ENCODE measurements at places on chromosomes 6 and 20.

DNA sequence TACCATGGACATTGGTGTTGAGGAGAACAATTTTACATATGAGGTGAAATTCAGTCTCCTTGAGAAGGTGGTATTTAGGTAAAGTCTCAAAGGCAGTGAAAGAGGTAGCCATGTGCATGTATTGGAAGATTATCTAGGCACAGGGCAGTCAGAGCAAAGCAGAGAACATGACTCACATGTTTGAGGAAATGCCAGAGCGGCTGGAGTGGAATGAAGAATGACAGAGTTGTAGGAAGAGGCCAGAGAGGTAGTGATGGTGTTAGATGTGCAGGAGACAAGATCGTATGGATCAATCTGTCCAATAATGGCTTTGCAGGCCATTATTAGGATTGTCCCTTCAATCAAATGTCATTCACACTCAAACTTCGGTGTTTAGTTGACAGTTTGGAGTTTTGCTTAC lies 449.4 kb upstream of the PTCHD4 start:
- peak; percentile 71 for ATAC-seq

- ATAC-seq, result no peak
Measured at GRCh38 chr6:3293271-3294155, 34.8 kb downstream of the PSMG4 start.

DNA sequence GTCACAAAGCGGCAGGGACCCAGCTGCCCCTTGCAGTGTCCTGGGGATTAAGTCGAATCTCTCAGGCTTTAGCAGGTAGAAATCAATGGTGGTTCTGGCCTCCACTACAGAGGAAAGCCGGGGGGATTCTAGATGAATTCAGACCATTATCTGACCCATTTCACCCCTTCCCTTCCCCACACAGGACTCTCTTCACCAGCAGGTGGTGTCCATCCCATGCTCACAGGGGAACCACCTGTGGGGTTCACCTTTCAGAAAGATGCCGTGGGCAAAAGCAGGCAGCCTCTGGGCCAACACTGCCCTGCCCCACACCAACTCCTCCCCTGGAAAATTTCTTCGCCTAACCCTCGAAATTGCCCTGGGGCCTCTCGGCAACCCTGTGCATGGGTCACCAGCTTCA lies 123.8 kb upstream of the GGTLC1 start:
- no peak for ATAC-seq

DNA sequence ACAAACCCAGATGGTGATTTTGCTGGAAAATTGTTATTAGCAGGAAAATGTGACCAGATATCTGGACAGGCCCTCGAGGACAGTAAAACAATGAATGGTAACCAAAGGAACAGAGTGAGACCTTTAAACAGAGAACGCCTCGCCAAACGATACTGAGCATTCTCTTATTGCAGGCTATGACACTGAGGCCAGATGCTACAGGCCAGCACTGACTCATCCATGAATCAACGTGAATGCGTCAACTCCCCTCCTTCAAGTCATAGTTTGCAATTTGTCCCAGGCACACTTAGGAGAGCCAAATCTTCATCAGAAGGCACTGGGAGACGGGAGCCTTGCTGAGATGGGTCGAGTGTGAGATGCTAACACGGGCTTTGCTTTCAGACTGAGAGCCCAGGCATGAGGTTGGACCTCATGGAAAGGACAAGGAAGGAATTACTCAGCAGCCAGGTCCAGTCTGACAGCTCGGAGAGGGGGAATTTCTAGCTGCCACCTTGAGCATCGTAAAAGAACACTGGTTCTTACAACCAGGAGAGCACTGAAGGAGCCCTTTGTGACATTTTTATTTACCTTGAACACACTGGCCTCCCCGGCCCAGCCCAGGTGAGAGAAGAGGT lies 60.7 kb downstream of the BMP7 start:
- ATAC-seq, result peak; percentile 95

DNA sequence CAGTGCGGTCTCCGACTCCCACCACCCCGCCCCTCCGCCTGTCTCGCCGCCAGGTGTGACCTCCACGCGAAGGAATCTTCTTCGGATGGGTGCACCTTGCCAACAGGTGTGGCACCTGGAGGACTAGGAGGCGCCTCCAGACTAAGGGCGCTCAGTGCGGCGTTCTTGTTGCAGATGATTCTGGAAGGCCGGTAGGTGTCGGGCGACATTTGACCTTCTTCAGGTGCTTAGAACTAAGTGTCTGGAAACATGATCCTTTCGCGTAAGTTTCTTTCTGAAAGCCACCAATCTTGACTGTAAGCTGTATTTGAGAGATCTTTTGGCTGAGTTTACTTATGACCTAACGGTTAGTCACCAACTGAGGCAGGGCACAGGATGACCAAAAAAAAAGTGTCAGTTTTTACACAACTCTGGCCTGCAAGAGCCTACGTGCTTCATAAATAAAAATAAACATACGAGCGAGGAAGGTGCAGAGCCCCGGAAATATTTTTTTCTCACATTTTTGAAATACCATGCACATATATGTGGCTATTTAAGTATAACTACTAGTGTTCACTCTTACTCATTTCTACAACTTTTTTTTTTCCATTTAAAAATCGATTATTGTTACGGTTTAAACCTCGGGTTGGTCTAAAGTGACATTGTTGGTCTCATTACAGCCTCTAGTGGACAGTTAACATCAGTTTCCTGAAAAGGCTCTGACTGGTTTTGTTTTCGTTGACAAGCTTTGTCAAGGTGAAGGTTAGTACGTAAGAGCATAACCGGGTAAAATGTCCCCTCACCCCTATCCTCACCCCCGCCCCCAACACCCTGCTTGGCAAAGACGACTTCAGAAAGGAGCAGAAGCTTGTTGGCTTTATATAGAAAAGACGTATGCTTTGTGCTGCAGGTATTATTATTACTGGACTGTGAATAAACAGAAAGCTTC lies 1.6 kb upstream of the ATXN1 start:
- peak; percentile 36 for ATAC-seq

DNA sequence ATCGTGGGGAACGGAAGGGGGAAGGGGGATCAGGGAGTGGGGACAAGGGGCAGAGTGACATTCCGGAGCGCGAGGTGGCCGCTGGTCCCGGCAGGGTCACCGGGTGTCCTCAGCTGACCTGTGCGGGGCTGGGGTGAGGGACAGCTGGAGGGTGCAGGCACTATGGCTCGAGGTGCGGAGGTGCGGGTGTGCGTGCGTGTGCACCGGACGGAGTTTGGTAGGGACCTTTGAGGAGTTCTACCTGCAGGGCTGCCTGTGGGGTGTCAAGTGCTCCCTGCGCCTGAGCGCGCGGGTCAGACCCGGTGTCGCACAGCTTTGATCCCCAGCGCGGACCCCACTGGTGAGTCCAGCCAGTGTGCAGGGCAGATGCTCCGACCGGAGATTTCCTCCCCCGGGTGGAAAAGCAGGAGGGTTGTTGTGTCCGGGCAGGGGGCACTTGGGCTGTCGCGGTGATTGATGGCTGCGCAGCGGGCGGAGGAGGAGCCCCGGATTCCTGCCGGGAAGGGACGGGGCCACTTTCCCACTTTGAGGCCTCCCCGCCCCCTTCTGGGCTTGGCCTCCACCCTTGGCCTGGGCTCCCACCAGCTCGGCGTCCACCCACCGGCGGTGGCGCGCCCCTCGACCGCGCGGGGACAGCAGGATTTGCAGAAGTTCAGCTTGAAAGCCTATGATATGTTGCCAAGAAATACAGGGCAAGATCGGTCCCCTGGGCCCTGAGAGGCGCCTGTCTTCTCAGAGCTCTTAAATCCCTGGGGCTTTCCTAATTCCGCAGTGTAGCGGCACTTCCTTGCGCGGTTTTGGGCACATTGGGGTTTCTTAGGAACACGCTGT lies 658 bp downstream of the RIN2 start:
- peak; percentile 38 for ATAC-seq

DNA sequence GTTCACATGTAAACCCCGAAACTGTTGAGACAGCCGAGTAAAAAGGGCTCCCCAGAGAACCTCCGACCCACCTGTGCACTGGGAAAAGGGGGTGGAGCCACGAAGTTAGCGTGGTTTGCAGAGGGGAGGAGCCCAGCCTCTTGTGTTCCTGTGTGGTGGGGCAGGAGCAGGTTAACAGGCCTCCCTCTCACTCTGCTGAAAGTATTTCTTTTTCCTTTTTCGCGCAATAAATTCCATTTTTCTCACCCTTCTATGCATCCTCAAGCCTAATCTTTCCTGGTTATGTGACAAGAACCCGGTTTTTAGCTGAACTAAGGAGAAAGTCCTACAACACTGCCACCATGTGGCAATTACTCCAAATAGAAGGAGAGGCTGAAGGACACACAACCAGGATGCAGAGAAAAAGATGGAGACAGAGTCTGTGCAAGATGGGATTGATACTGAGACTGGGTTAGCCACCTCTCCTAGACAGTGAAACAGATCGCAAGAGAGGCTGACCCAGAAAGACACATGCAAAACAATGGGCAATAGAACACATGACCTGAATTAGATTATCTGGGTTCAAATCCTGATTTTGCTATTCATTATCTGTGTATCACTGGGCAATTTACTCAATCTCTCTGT lies 168.7 kb upstream of the PRSS16 start:
- peak; percentile 65 for ATAC-seq

DNA sequence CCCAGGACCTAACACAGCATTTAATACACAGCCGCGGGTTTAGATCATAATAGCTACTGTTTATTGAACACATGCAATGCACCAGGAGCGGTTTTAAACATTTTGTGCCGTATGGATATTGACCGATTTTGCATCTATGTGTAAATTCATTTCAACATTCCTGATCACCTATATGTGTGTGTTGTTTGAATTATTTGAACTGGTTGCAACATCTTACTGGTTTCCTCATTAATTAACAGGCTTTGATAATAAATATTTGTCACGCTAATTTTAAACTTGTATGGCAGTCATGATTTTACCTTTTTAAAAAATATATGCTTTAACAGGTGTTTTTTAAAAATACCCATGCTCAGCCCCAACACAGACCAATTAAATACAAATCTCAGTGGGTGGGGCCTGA lies 35.8 kb downstream of the CPNE5 start:
- no peak for ATAC-seq

DNA sequence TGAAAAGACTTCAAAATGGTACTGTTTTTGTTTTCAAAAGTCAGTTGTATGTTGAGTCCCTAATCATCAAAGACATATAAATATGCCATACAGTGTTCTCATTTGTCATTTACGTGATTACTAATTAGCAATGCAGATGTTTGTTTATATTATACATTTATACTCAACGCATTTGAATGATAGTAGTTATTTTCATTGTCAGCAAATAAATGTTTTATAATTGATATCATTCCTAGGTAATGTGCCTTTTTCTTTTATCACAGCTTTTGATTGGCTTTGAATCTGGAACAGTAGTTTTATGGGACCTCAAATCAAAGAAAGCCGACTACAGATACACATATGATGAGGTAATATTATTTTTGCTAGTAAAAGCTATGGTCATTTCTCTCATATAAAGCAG lies 62.6 kb downstream of the STXBP5 start:
- no peak for ATAC-seq

DNA sequence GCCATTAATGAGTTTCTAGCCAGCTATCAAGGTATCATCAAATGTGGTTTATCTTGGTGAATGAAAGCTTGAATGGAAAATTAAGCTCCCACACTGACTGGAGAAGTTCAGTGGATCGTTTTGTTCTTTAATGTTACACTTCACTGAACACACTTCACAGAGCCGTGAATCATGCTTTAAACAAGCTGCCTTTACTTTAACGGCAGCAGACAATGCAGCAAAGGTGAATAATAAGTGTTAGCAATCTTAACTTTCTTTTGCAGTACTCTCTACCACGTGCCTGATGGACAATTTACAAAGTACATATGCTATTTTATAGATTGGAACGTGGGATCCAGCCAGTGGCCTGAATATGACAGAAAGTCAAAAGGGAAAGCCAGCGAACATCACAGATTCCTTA lies 424.5 kb downstream of the GRIK2 start:
- ATAC-seq, result peak; percentile 43

DNA sequence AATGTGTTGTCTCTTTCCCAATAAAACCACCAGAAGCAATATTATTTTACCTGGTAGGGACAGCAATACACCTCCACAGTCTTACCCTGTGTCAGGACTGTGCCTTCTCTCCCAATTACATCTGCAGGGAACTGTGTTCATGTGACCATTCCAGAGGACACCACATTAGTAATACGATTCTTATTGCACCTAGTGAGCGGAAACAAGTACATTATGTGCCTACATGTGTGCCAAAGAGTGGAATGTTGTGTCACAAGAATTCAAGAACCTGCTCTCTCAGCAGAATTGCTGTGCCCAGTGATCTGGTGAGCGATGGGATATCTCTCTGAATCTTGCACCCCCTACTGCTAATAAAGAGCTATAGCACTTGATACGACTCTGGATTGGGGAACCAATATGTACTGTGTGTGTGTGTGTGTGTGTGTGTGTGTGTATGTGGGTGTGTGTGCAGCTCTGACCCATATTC lies 57.4 kb upstream of the FOXC1 start:
- peak; percentile 60 for ATAC-seq

DNA sequence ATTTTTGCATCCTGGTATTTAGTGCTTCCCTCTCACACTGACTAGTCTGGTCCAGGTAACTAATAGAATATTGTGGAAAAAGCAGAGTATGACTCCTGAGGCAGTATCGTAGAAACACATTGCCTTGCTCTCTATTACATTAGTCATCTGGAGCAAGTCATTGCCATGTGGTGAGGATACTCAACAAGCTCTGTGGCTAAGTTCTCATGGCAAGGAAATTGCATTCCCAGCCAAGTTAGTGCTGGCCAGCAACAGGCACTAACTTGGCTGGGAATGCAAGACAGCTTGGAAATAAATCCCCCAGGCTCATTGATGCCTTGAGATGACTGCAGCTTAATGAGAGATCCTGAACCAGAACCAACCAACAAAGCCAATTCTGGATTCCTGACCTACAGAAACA lies 39.7 kb upstream of the HTR1B start:
- no peak for ATAC-seq

- ATAC-seq, result no peak
Measured at GRCh38 chr20:52166150-52166549, 25.4 kb downstream of the ZFP64 start.

- no peak for ATAC-seq
Measured at GRCh38 chr20:4113615-4114603, 98.6 kb upstream of the RNF24 start.

DNA sequence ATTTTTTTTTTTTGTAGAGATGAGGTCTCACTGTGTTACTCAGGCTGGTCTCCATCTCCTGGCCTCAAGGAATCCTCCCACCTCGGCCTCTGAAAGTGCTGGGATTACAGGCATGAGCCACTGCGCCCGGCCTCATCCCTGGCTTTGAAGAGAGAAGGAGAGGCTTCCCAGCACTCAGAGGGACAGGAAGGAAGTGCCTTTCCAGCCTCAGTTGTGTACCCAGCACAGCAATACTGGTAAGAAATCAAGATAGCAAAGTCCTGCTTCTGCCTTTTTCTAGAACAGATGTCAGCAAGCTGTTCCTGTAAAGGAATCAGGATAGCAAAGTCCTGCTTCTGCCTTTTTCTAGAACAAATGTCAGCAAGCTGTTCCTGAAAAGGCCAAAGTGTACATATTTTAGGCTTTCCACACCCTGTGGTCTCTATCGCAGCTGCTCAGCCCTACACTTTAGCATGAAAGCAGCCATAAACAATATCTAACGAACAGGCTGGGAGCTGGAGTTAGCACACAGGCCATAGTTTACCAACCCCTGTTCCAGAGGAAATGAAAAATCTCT lies 6.3 kb upstream of the PLTP start:
- ATAC-seq, result no peak

Measured in esophagus mucosa (tissue), 1 donor.